ENCODE measurements at places on chromosomes 2 and 18.
A peak's percentile ranks its signal among the peaks of the same experiment; 100 is the strongest.

GRCh38 chr2:54864727-54865126, 141.3 kb downstream of the EML6 start:
- no peak for DNase-seq

GRCh38 chr2:161102770-161103450, 57.3 kb upstream of the TANK start:
- no peak for DNase-seq

- no peak for DNase-seq
Measured at GRCh38 chr2:135471106-135471505, 59.9 kb downstream of the ZRANB3 start.

DNA sequence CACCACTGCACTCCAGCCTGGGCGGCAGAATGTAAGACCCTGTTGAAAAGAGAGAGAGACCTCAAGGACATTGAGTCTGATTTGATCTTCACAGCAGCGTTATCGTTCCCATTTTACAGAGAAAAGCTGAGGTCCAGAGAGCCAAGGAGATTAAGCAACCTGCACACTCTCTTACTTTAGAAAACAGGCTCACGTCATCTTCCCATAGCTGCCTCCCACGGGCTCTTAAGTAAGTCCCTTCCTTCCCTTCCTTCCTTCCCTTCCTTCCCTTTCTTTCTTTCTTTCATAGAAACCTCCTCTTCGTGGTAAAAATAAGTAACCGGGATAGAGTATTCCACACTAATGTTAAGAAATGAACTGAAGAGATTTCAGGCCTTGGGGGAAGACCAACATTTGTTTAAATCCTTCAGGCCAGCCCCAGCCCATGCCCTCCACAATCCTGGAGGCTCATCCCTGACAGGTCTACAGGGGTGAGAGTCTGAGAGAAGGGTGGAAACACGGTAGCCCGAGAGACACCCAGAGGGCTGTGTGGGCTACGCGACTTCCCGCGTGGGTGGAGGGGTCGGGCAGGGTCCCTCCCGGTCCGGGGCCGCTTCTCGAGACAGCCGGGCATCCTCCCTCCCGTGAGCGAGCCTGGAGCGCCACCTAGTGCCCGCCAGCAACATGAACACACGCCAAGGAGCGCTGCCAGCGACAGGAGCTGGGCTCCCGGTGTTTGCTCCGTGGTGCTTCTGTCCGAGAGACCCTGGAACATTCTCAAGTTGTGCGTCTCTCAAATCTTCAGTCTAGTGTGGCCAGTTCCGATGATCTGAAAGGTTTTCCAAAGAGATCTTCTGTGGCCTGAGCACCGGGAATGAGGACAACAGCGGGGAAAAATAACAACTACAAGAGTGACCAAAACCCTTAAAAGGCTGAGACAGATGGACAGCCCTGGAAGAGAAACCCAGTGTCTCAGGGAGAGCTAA, 160.3 kb downstream of the INO80D start:
- DNase-seq = no peak

- DNase-seq = no peak
Measured at GRCh38 chr2:219636144-219636915, 8.9 kb downstream of the SLC4A3 start.

GRCh38 chr2:128467321-128467969, 148.8 kb upstream of the HS6ST1 start:
- DNase-seq = no peak

GRCh38 chr2:22355816-22356433, 1029.1 kb upstream of the KLHL29 start:
- DNase-seq = peak; percentile 12

GRCh38 chr2:135664623-135665068, 77.0 kb upstream of the UBXN4 start:
- DNase-seq = no peak
